RWPE1 (cell line): ENCODE measurements at places on chromosomes 7 and 10.

DNA sequence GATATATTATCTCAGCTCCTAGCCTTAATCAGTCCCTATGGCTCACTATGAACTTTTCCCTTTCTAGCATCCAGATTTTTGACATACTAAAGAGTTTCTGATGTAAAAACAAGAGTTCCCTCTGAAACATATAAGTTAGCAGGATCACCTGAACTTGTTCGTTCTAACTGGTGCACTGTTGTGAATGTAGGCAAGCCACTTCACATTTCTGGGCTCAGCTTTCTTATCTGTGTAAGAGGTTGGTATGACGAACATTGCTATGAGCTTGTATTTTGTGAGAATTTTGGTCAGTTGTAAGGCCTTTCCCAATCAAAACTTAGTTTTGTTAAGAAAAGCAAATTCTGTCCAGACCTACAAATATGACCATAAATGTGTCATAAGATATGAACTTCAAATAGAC is 46.1 kb downstream of the MAGI2 start:
- DNase-seq = no peak

DNA sequence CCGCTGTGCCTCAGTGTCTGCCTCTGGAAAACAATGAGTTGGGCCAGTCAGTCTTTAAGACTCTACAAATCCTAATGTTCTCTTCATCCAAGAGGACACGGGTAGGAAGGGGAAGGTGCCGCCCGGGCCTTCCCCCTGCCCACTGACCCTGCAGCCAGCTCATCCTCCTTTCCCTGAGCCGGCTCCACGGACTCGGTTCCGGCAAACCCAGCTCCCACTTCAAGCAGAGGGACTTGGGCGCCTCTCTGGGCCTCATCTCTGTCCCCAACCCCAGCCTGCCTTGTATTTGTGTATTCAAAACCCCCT is 95.6 kb downstream of the C10orf105 start:
- no peak for DNase-seq

DNA sequence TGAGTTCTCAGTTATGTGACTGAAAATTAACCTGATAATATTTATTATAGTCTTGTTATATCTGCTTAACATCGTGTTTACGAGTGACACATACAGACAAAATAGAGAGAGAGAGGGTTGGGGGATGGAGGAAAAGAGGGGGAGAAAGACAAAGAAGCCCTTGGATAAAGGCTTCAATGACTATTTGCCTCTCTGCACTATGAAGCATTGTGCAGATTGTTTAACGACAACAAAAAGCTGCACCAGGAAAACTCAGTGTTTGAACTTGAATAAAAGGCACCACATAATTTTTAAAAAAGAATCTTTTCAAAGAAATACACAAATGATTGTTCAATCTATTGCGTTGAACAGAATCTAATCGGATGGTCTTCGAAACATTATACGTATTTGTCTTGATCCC is 27.8 kb downstream of the MAGI2 start:
- no peak for DNase-seq

DNA sequence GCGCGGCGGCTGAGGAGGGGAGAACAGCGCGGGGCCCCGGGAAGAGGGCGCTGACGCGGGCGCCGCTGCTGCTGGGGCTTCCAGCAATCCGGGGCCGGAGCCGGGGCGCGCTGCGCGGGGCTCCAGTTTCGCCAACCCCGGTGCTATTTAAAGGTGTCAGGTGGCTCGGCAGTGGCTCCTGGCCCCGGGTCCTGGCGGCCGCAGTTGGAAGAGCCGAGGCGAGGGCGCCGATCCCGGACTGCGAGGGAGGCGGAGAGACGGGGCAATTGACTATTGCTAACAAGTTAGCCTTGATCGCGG is 347 bp downstream of the LBX1 start:
- peak; percentile 36 for DNase-seq

GRCh38 chr10:104376784-104377300 is 23.2 kb downstream of the CFAP58 start:
- DNase-seq = no peak

DNA sequence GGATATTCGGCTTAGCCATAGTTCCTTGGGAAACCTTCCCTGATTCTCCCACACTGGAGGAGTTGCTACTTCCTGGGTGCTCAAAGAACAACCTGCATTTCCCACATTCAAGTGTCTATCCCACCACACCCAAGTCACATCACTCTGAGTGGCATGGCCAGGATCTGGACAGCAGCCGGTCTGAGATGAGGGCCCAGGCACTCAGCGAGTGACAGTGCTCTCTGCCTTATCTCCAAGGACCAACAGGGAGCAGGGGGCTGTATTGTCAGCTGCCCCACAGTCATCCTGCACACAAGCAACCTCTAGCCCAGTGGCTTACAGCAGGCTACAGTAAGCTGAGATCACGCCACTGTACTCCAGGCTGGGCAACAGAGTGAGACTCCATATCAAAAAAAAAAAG is 16.1 kb upstream of the SLC18A3 start:
- DNase-seq = no peak

DNA sequence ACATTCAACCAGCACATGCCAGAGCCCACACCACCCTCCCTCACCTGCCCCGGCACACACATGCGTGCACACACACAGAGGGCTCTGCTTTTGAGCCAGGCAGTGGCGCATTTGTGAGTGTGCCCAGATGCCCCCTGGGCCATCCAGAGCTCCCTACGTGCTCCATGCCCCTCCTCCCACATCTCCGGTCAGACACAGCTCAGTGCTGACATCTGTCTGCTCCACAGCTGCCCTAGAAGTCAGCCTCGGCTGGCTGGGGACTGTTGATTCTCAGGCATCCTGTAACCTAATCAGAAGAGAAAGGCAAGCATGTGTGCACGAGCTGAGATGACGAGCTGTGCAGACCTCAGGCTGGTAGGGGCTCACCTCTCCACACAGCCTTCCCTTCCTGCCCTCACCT is 135.1 kb downstream of the ZMIZ1 start:
- DNase-seq = no peak

GRCh38 chr10:33032654-33033151 is 74.7 kb upstream of the ITGB1 start:
- DNase-seq = peak; percentile 75
